IPS DF 6.9 (cell line): ENCODE measurements at places on chromosomes 1 and 21.

DNA sequence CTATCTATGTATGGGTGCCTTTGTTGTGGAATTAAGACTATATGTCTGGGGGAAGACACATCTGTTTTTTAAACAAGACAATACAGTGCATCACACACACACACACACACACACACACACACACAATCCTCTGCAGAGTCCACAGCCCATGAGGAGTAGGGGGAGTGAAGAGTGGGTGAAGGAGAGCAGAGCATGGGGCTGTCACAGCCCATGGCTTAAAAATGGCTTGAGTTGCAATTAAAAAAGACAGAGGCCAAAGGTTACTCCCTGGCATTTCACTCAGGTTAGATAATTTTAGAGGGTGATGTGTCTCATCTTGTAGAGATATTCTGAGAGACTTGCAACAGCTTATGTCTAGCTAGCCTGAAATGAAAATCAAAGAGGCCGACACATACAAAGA lies 176.5 kb upstream of the PLXNA2 start:
- DNase-seq, result no peak

- no peak for DNase-seq
These were observed 179.9 kb downstream of the VPS13D start for GRCh38 chr1:12409681-12410080.

DNA sequence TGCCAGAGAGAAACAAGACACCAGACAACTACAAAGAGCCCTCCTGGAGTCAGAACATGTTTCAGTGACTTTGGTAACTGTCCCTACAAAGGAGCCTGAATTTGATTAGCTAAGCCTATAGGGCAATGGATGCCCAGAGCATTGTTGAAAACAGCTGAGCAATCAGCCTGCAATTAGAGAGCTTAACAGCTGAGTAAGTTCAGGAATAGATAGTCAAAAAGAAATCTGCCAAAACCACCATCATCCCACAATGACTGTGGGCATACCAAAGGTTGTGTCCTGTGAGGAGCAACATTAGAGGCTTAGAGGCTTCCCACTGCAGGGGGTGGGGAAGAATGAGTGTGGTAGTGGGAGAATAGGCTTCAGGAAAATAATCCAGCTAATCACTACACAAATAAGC lies 32.1 kb downstream of the SH3BP5L start:
- no peak for DNase-seq

- DNase-seq, result no peak
These were observed 258.1 kb downstream of the HHAT start for GRCh38 chr1:210586771-210587170.

GRCh38 chr21:42626171-42626570 lies 27.2 kb upstream of the PDE9A start:
- DNase-seq, result no peak

- DNase-seq, result no peak
These were observed 188.1 kb downstream of the ST6GALNAC3 start for GRCh38 chr1:76262601-76263000.

- DNase-seq, result no peak
These were observed 56.8 kb downstream of the LUZP1 start for GRCh38 chr1:23111600-23112535.

DNA sequence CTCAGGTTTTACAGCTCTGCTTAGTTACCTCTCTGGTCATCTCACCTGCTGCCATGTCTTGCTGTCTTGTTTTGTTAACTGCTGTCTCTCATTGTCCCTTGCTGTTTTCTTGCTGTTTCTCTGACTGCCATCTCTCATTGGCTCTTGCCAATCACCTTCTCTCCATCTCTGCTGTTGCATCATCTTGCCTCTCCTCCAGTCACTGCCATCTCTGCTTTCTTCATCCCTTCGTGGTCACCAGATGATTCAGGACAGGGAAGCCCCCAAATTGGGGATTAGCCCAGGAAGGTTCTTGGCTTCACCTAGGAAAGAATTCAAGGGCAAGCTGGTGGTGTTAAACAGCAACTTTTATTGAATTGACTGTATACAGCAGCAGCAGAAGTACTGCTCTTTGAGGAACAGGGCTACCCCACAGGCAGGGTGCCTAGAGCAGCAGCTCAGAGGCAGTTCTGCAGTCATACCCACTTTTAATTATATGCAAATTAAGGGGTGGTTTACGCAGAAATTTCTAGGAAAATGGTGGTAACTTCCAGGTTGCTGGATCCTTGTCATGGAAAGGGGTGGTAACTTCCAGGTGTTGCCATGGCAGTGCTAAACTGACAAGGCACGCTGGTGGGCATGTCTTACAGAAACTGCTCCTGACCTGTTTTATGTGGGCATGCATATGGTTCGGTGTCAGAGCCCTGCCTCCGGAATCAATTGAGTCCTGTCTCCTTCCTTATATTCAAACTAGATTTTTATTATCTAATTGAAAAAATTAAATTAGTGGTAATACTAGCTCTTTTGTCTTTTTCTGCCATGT lies 33.4 kb downstream of the SUCO start:
- no peak for DNase-seq

- no peak for DNase-seq
These were observed 2.9 kb downstream of the DNASE2B start for GRCh38 chr1:84401156-84401555.
